DMS79 (cell line): ENCODE measurements at places on chromosomes 3 and 15.

GRCh38 chr15:66196602-66197001, 56.9 kb downstream of the MEGF11 start:
- no peak for DNase-seq

- no peak for DNase-seq
These were observed 18.4 kb downstream of the UPK1B start for GRCh38 chr3:119191800-119192199.

DNA sequence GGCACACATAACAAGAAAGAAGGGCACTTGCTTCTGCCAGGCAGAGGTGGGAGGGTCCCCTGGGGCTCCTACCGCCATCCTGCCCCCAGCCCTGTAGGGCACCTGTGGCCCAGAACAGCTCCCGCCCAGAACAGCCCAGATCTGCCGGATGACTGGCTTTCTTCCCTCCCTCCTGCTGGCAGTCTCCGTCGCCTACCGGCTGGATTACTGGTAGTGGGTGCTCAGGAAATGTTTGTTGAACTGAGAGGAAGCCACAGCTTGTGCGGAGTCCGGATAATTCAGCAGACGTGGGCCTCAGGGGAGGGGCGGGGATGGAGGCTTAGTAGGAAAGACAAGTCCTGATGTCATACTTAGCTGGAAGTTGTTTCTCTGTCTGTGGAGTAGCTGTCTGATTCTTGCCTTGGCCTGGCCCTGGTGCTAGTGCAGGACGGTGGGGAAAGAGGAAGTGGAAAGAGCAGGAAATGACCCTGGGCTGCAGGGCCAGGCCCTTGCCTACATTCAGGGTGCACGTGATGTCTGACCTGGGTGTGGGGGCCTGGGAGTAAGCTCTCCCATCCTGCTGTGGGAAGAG, 6.7 kb downstream of the CCDC9B start:
- DNase-seq, result no peak

DNA sequence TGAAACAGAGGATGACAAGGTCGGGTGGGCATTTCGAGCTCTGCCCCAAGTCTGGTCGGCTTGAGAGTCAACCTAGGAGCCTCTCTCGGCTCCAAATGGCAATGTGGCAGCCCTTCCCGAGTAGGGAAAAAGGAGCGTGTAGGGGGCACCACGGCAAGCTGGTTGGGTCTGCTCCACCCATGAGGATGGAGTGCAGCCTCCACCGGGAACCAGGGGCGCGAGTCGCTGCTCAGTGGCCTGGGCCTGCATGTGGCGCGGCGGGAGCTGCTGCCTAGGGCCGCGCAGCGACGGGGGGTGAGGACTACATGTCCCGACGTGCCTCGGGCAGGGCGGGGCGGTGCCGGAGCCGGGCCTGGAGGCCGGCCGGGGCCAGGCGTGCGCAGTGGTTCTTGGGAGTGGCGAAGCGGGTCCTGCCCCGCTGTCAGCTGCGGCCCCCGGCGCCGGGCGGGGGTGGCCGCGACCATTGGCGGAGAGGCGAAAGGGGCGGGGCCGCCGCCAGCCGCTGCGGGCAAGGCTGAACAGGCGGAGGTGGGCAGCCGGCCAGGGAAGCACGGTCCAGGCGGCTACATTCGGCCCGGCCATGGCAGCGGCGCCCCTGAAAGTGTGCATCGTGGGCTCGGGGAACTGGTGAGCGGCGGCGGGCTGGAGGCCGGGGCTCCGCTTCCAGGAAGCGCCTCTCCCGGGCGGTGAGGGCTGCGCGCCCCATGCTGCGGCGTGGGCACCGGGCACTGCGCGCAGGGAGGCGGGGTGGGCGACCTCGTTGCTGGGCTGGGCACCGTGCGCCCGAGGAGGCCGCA, at the start of gene GPD1L:
Gene GPD1L, plus strand, starts transcription at position 489 of the 797 bp plus-strand sequence. Its CDS starts 92 bp downstream, at position 581.
- DNase-seq, result peak; percentile 40

DNA sequence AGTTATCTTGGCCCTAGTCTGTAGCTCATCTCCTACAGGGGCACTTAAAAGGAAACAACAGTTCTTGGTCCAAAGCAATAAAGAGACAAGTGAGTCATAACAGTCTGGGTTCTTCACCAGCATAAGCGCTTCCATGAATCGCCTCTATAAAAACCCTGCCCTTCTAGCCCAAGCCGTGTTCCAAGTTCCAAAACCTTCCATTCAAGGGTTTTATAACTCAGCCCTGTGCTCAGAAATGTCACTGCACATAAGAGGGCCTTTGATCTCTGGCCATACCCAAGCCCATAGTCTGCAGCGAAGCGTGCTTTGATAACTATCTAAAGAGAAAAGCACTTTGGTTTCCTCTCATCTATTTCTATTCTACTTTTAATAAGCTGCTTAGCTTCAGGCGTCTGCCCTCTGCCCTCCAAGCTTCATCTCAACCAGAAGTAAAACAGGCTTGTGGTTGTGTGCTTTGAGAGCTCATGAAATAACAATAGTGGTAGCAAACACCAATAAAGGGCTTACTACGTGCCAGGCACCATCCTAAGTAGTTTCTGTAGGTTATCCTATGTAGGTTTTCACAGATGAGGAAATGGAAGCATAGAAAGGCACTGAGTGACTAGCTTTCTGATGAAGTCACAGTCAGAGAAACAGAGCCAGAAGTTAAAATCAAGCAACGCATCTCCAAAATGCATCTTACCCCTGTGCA, 64.0 kb upstream of the AKAP13 start:
- DNase-seq, result no peak
